Foreskin keratinocyte (primary cell): ENCODE measurements at places on chromosomes 6 and 20.

DNA sequence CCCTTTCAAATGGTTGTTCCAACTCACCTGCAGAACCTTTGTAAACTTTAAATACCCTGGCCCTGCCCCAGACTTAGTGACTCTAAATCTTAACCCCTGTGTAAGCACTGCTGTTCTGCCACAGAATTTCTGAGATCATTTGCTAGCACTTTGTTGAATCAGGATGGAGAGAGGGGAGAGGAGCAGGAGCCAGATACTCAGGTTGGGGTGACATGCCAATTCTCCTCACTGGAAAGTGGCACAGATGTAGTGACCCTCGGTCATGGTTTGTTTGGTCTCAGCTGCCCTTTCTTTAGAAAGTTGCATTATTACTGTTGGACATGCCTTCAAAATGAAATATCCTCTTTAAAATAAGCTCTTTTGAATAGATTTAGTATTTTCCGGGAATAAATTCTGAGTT, 168.0 kb downstream of the ZFAND3 start:
- no peak for DNase-seq

- DNase-seq = no peak
These were observed 99.5 kb downstream of the CDKAL1 start for GRCh38 chr6:20633566-20634340.

DNA sequence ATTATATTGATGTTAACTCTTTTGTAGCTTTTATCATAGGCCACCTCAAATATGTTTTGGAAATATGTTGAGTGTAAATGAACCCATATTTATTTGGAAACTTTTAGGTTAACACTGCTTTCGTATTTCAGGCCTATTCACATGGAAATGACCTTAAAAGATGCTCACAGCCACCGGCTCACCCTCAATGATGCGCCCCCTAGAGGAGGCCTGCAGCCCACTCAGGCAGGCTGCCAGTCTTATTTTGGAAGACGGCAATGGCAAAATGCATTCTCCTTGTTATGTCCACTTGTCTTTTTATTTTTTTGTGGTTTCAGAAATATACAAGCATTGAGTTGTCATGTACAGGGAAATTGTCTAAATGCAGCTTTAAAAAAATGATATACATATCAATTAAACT, 869.7 kb downstream of the PHF3 start:
- no peak for DNase-seq

GRCh38 chr6:92354270-92354829, 1065.0 kb downstream of the EPHA7 start:
- DNase-seq = no peak

GRCh38 chr6:144931172-144932035, 646.3 kb downstream of the UTRN start:
- DNase-seq = no peak

DNA sequence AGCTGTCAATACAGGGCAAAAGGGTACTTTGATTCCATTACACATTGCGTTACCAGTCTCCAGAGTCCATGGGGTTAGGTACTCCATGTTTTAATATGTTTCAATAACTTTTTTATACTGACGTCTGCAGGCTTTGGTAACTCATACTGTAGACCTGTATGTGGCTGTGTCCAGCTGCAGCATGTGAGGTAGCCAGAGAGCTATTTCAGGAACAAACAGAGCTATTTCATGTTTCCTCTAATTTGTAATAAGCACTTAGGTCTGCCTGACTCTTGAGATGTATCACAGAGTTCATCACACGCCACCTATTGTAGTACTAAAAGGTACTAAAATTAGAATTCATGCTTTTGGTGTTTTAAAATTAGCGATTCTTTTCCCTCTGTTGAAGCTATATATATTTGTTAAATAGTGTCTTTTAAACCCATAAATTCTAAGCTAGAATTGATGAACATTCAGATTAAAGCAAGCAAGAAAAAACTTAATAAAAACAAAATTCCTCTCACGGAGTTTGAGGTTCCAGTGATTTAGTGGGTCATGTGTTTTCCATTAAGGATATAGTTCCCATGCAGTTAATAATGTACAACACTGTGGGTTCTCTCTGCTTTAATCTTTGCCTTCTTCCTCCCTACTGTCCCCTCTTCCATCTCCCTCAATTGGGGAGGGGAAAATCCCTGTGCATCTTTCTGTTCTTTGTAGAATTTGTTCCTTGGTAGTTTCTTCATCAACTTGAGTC, 37.0 kb downstream of the FOXO3 start:
- DNase-seq = no peak

DNA sequence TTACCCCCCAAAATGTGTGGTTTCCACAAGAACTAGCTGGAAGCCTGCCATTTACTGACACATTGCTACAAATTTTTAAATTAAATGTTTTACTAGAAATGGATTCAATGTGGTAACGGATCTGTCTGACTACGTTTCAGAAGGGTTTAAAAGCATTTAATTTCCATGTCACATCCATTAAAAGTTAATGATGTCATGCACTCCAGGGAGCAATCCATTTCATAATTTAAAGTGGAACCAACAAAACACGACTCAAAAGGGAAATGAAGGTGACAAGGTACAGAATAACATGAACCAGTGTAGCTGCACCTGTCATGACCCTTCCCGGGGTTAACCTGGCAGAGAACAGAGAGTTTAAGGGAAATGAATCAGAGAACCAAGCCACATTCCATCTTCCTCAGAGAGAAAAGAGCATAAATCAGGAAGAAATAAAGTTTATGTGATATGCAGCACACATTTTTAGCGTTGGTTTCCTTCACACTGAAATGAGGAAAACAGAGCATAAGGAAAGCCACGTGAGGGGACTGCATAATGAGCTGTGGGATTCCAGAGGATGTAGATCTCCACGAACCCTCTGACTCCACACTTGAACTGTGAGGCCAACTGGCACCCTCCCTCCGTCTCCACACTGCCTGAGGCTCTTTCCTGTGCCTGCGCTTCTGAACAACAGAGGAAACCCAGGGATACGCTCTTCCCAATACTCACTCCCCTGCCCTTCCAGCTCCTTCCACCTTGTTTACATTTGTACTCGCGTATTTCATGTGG, 170.3 kb upstream of the AHI1 start:
- DNase-seq = peak; percentile 54
